ENCODE measurements at places on chromosomes 3 and 15.

DNA sequence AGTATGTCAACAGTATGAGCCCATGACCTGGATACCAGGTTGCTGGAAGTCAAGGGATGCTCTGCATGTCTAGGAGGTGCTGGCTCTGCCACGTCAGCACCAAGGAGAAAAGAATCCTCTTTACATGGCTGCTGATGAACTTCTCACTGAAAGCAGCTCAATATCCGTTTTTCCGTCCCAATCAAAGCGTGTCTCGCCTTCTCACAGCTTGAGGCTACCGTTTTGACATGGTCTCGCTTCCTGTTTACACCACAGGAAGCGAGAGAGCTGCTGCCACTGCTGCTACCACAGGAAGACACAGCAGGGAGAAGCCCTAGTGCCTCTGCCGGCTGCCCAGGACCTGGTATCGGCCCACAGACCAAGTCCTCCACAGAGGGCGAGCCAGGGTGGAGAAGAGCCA, 27.3 kb downstream of the STARD5 start:
- DNase-seq, result peak; percentile 54

GRCh38 chr15:39999538-40000200, 39.3 kb downstream of the SRP14 start:
- no peak for DNase-seq

GRCh38 chr3:24270204-24270691, 224.4 kb downstream of the THRB start:
- no peak for DNase-seq

DNA sequence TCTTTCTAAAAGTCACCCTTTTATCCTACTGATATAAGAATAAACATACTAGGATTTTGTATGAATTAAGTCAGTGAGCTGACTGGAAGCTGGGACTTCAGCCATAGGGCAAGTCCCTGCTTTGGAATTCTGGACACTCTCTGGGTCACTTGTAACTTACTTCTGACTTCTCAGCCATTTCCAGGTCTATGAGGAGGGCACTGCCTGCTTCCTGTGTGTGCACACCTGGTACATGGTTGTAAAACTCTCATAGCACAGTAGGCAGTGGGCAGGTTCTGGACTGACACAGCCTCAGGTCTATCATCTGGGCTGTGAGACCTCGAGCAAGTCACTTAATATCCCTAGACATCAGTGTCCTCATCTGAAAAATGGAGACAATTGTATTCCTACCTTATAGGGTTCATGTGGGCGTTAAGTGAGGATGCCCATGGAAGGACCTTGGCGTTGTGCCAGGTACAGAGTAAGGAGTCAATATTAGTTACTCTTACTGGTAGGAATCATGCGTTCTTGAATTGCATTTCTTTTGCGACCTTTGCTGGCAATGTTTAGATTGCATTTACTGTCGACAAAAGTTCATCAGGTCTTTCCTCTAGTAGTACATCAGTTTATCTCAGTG, 27.5 kb upstream of the TGM5 start:
- DNase-seq, result no peak

- no peak for DNase-seq
Measured at GRCh38 chr3:161366094-161366493, 5.2 kb downstream of the SPTSSB start.

DNA sequence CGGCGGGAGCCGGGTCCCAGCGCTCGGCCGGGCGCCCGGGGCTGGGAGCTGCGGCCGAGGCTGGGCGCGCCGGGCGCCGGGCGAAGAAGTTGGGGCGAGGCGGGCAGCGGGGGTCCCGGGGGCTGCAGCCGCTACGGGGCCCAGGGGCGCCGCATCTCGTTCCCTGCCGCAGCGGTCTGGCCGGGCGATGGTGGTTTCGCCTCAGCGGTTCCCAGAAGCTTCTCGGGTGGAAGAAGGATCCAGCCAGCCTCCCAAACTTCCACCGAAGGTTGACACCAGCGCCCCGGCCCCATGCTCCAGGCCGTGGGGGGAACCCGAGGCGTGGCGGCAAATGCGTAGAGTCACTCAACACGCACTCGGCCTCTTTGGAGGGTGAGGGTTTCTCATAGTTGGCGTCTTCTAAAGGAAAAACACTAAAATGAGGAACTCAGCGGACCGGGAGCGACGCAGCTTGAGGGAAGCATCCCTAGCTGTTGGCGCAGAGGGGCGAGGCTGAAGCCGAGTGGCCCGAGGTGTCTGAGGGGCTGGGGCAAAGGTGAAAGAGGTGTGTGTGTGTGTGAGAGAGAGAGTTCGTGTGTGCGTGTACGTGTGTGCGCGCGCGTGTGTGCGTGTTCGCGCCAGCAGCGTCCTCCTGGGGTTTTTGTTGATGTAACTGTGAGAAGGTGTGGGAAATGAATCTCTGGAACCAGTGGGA, 940 bp downstream of the BOC start:
- no peak for DNase-seq

- DNase-seq, result no peak
Measured at GRCh38 chr3:49346797-49347251, 7.0 kb upstream of the USP4 start.

DNA sequence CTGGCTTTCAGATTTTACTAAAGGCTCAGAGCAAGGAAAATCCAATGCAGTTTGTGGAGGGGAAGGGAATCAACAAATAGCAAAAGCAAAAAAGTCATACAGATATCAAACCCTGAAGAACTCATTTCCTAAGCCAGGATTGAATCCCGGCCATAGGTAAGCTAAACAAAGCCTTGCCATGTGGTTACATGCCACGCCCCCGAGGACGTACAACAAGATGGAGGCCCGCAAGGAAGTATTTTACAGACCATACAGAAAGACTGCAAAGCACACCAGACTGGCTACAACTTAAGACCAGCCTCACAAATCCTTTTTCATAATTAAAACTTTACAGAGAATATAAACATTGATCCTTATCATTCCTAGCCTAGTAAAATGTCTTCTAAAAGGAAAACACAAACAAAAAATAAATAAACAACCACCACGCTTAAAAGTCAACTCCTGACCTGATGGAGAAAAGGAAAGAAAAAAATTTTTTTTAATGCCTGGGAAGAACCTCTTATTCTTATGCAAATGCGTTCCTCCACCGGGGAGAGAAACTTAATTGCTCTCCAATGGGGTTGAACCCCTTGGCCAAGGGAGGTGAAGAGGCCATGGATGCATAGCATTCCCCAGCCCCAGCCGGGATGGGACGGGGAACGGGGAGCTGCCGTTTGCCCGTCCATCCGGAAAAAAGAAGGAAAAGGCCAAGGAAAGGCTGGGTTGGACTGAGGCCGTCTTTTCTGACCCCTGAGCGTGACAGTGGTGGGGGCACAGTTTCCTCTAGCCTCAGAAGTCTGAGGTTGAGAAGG, 39.3 kb downstream of the IL1RAP start:
- DNase-seq, result no peak

DNA sequence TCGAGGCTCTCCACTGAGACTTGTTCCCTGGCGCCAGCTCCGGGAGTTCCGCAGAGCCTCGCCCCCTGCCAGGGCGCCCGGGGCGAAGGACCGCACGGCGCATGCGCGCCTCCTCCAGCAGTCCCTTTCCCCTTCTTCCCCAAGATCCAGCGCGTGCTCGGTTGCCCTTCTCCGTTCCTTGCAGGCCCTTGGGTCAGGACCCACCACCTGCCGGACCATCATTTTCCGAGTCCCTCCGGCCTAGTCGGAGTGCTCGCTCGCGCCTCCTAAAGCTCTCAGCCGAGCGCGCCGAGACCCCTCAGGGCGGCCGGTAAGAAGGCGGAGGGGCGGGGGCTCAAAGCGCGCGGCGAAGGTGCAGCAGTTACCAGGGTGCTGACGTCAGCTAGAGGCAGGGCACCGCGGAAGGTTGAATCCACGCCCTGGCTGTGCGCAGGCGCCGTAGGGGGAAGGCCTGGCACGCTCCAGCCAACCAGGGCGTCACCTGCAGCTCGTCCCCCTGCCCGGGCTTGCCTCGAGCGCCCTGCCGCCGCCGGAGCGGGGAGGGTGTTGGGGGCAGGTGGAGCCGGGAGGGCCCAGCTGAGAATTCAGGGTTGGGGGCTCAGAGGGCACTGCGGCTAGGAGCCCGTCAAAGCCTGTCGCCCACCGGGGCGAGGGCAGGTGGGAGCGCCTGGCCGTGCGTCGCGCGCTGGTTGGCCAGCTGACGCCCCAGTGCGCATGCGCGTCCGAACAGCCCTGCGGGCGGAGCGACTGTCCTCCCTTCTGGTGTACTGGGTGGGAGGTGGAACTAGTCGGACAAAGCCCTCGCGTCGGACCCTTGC, at the start of gene TCAIM:
Gene TCAIM (plus strand): TSS at position 757 of the 818 bp plus-strand sequence. CDS start 16,017 bp downstream, outside the sequence.
- DNase-seq, result peak; percentile 98

- DNase-seq, result no peak
Measured at GRCh38 chr3:61839256-61839655, 277.9 kb downstream of the PTPRG start.

DNA sequence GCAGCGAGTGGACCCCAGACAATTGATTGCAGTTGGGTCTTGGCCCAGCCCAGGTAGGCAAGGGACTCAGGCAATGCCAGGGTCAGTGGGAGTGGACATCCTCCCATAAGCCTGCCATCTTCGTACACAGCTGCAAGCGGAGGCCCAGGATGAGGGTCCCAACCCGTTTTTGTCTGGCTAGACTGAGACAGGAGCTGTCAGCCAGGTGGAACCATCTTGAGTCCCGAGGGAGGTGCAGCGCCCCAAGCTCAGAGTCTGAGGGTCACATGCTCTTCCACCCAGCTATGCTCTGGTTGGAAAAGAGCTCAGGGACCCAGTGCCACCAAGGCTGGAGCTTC, 22.6 kb upstream of the IP6K2 start:
- no peak for DNase-seq

GRCh38 chr15:79065706-79066376, 24.7 kb downstream of the RASGRF1 start:
- no peak for DNase-seq

- no peak for DNase-seq
Measured at GRCh38 chr15:49962044-49962602, 156.9 kb downstream of the ATP8B4 start.

All from activated T-cell treated with anti-CD3 and anti-CD28 coated beads for 1 hour (primary cell).